ENCODE measurements at places on chromosomes 5 and 9.

DNA sequence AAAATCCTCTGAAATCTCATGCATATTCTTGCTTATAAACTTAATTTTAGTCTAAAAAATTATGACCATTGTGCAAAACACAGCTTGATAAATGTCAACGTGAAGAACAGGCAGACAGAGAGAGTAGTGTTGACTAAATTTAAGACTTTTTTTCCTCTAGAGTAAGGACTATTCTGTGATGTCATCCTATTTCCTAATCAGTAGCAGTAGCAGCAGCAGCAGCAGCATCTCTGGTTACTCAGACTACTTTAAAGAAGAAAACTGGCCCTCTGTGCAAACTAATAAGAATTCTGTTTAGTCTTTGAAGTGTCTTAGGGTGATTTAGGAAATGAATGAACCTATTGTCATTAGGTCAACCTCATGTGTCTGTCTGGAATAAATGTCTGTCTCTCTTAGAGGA, 403.0 kb downstream of the HINT1 start:
- no peak for DNase-seq

- no peak for DNase-seq
Observed at GRCh38 chr5:119694284-119694683, 64.9 kb downstream of the FAM170A start.

- no peak for DNase-seq
Observed at GRCh38 chr9:136345281-136346156, 18.0 kb downstream of the DNLZ start.

- no peak for DNase-seq
Observed at GRCh38 chr5:17735761-17736160, 101.5 kb downstream of the TAF11L14 start.

- no peak for DNase-seq
Observed at GRCh38 chr5:32443145-32443540, 1.4 kb downstream of the ZFR start.
